ENCODE measurements at places on chromosomes 4 and X.

- DNase-seq, result no peak
Measured at GRCh38 chr4:66609014-66609413, 936.3 kb downstream of the CENPC start.

- no peak for DNase-seq
Measured at GRCh38 chr4:162683659-162684370, 482.9 kb downstream of the NAF1 start.

DNA sequence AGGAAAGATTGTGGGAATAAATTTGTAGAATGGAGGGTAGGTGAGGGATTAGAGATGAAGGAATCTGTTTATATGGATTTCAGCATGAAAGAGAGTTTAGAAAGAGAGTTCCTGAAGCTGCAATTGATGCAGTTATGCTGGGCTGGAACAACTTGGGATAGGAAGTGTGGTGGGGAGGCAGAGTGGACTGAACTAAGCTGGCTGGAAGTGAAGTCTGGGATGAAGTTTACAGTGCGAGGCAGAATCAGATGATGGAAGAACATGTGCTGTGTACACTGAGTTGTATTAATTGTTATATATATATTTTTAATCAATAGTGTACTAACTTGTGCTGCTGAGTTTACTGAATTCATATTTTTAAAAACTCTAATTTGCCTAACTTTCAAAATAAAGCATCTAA, 461.9 kb downstream of the SPRY1 start:
- DNase-seq, result no peak

GRCh38 chrX:115038406-115038805, 21.0 kb upstream of the IL13RA2 start:
- DNase-seq, result no peak

DNA sequence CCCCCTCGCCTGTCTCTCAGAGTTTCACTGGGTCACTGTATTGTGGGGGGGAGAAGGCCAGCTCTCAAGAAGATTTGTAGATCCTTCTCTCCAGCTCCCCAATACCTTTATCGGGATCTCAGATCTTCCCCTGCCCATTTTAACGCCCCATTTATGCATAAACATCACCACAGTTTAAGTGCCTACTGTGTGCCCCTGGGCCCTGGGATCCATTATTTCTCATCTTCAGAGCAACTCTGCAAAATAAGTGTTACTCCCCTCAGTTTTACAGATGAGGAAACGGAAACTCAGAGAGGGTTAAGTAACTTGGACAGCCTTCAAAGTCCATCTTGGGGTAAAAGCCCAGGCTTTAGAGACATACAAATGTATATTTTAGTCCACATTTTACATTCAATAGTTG, 421 bp upstream of the IGSF1 start:
- DNase-seq, result no peak

DNA sequence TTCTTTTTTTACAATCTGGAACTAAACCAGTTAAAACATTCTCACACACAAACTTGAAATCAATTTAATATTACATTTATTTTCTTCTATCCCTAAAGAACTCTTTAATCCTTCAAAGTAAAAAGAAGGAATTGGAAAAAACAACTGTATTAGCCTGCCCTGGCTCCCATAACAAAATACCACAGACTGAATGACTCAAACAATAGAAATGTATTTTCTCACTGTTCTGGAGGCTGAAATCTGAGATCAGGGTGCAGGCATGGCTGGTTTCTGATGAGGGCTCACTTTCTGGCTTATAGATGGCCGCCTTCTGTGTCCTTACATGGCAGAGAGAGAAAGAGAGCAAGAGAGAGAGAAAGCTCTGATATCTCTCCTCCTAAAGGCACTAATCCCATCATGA, 149.4 kb downstream of the PDGFRA start:
- no peak for DNase-seq

DNA sequence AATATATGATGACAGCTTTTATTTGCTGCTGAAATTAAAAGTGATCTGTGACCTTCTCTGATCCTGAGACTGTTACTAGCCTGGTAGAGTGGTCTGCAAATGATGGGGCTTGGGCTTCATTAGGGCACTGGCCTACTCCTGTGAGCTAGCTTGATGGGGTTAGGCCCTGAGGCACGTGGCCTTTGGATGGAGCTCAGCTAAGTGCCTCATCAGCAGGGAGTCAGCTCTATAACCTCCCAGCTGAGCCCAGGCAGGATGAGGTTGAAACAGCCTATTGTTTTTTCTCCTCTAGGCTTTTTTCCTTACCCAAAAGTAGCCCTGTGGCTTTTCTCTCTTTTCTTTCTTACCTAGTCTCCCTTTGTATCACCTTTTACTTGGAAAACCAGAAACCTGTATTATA, 92.2 kb downstream of the AFF2 start:
- no peak for DNase-seq

- no peak for DNase-seq
Measured at GRCh38 chrX:115892787-115893671, 277.5 kb upstream of the AGTR2 start.

DNA sequence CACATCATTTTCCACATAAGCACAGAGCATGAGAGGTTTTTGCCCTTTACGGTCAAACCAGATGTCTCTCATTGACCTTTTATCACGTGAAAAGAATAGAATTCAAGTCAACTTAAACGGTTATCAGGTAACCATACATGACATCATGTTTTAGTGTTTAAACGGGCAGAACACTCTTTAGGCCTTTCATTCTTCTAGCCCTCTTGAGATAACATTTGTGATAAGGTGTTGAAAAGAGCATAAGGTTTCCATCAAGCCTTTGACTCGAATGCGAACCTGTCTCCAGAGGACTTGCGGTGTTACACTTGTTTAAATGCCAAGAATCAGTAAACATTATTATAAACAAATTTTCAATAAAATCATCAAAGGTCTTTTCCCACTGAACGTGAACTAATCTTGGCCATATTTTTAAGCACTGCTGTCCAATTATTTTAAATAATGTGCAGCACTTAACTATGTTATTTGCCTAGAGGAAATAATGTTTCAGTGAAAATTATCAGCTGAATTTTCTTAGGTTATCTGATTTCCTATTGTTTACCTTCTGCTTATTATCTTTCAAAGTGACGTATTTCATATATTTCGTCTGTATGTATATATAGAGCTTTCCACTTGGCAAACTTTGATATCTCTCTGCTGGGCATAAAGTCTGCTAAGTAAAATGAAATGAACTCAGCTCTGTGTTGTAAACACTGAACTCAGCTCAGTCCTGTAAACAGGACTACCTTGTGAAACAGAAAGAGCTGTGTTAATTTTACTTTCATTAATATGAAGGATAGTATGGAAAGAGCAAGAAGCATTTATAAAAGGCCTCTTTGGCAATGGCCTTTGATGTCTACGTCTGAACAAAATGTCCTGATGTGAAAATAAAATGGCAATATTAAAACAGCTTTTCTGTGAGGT, 33.3 kb downstream of the TENM3 start:
- no peak for DNase-seq

DNA sequence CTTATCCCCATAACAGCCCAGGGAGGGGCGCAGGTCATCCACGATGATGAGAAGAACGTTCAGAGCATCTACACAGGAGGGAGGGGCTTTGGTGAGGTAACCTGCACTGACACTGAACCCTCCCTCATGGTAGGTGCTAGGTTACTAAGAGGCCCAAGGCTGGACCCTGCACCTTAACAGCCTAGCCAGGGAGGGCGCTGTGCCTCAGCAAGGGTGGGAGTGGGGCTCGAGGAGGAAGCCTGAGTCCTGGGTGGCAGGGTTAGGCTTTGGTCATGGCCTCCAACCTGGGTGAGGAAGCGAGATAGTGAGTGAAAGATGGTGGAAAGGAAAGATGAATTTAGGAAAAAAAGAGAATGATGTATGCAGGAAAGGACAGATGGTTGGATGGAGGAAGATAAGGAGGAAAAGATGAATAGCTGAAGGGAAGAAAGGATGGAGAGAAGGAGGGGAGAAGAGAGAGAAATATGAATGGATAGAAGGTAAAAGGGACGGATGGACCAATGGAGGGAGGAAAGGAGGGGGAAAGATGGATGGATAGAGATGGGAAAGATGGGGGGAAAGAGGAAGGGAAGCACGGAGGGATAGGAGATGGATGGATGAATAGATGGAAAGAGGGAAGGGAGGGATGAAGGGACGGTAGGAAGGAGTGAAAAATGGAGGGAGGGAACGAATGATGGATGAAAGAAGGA, 736 bp downstream of the IDS start:
- no peak for DNase-seq

DNA sequence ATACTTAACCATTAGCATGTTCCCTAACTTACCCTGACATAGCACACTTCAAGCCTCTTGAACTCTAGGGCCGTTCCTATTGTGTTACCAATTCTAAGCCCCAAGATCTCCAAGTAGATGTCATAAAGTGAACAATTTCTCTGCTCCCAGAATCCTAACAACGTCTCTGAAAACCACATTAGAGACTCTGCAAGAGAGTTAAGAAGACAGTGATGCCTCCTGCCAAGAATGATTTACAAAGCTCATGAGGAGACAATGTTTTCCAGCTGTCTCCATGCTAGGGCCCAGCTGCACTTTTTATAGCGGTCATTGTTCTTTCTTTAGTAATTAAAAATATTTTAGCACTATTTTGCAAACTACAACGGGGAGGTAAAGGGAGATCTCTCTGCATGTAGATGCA, 358.4 kb downstream of the PPP3CA start:
- no peak for DNase-seq

GRCh38 chr4:107603430-107603829, 116.6 kb downstream of the PAPSS1 start:
- DNase-seq, result no peak

DNA sequence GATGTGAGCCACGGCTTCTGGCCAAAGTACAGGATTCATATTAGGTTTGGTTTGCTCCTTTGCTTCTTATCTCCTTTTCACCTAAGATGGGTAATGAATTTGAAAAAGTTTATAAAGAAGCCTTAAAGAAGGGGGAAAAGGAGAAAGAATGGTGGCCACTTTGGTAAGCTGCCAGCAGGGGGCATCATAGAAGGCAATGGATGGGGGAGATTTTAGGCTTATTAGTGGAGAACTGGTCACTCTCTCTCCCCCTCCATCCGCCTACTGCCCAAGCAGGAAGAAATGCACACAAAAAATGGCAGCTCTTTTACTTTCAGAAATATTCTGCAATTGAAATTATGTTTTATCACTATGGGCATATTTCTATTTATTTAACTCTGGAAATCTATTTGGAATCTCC, 32.0 kb downstream of the SPARCL1 start:
- no peak for DNase-seq

- no peak for DNase-seq
Measured at GRCh38 chr4:104413487-104413886, 81.2 kb downstream of the CXXC4 start.

All from activated CD8-positive, alpha-beta memory T cell treated with anti-CD3 and anti-CD28 coated beads for 48 hours (primary cell).